ENCODE measurements at places on chromosomes 6 and 20. TPM values are rescaled to one million over a fixed set of nuclear protein-coding genes. Genes with fewer than 3 reads are reported as not detected.

DNA sequence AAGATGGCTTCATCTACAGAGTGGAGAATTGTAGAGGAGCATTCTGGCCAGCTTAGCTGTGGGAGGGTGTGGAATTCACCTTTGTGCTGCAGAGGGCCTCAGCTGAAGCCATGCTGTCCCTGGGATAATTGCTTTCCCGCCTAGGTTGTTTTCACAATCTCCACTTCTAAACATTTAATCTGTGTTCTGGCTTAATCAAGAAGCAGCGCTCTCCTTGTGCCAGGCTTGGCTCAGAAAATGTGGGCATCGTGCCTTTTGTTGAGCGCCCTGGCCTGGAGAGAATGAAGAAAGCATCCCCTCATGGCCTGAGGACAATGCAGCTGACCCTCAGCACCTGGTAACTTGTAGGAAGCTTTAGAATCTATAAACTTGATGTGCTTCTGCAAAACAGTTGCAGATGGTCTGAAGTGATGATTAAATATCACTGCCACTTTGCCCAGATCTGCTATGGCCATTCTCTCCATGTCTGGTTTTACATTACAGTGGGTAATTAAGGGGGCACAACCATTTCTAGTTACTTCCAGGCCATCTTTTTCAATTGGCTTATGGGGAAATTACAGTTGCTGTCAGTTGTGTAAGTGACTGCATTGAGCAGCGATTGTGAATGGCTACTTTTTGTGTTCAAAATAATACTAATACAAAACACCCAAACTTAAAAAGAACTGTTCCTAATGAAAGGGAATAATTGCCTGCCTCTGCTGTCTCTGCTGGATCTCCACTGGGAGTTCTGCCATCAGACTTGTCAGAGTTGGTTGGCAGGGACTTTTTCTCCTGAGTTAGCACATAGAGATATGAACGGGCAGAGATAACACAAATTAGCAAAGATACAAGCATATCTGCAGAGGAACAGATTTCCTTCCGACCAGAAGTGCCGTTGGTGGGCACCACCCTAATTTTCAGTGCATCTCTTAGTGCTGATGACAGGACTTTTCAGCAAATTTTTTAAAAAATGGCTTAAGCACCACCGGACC, 18.4 kb downstream of the CTNNBL1 start:
- no peaks in the 10 kb centered on the region for H3K36me3 ChIP-seq
- H3K4me3 ChIP-seq = no peak overlapping the region
- DNase-seq = no peak
- H3K27me3 ChIP-seq = no peaks in the 10 kb centered on the region
- no peak overlapping the region for H3K27ac ChIP-seq

GRCh38 chr6:119339941-119340456, 9.6 kb downstream of the MAN1A1 start:
- H3K4me3 ChIP-seq = no peak overlapping the region
- H3K27me3 ChIP-seq = no peaks in the 10 kb centered on the region
- H3K27ac ChIP-seq = no peak overlapping the region
- peaks cover 37% of the 10 kb centered on the region for H3K4me1 ChIP-seq

DNA sequence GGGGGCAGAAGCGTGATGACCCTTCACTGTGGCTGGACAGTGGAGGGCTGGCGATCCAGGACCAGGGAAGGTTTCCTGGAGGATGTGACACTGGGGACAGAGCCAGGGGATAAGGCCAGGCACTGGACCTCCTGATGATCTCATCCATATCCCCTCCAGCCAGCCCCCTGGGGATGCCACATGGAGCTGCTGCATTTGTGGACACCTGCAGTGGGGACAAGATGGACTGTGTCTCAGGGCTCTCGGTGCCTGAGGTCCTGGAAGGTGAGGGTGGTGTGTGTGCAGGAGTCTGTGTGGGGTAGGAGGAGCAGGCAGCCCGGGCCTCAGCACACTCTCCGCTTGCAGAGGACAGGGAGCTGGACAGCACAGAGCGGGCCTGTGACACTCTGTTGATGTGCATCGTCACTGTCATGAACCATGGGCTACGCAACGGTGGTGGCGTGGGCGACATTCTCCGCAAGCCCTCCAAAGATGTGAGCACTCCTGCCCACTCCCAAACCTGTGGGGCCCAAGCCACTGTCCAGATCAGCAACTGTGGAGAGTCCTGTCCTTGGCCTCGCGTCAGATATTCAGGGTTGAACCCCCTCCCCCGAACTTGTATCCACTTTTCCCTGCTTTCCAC, 19.9 kb downstream of the UQCC2 start:
- H3K36me3 ChIP-seq = peaks cover 95% of the 10 kb centered on the region
- no peak overlapping the region for H3K4me3 ChIP-seq
- no peak for DNase-seq
- no peak overlapping the region for H3K27ac ChIP-seq
- no peaks in the 10 kb centered on the region for H3K27me3 ChIP-seq

- H3K4me3 ChIP-seq = no peak overlapping the region
- no peaks in the 10 kb centered on the region for H3K27me3 ChIP-seq
- no peak for DNase-seq
- H3K4me1 ChIP-seq = no peaks in the 10 kb centered on the region
These were observed 37.7 kb downstream of the INSM1 start for GRCh38 chr20:20405623-20406022.

DNA sequence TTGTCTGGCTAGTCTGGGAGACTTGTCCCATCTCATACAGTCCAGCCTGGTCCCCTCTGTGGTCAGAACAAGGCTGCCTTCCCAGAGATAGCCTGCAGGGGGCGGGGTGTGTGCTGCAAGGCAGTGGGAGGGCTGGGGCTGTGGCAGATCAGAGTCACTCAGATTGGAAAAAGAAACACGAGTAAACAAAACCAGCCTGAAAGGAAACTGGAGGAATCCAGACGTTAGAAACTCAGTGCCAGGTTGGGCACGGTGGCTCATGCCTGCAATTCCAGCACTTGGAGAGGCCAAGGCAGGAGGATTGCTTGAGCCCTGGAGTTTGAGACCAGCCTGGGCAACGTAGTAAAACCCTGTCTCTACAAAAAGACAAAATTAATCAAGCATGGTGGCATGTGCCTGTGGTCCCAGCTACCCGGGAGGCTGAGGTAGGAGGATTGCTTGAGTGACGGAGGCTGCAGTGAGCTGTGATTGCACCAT, 20.2 kb downstream of the LEMD2 start:
- DNase-seq = peak; percentile 86
- no peak overlapping the region for H3K4me3 ChIP-seq
- H3K4me1 ChIP-seq = peaks cover 47% of the 10 kb centered on the region
- H3K36me3 ChIP-seq = peaks cover 17% of the 10 kb centered on the region

GRCh38 chr6:166162599-166163342, 4.9 kb downstream of the TBXT start:
- peaks cover 60% of the 10 kb centered on the region for H3K27me3 ChIP-seq
- no peak overlapping the region for H3K4me3 ChIP-seq
- no peaks in the 10 kb centered on the region for H3K36me3 ChIP-seq

- no peaks in the 10 kb centered on the region for H3K27me3 ChIP-seq
- DNase-seq = no peak
- peaks cover 7% of the 10 kb centered on the region for H3K4me1 ChIP-seq
- no peak overlapping the region for H3K27ac ChIP-seq
- no peak overlapping the region for H3K4me3 ChIP-seq
- no peaks in the 10 kb centered on the region for H3K36me3 ChIP-seq
These were observed 122.0 kb upstream of the ARID1B start for GRCh38 chr6:156654919-156655918.

DNA sequence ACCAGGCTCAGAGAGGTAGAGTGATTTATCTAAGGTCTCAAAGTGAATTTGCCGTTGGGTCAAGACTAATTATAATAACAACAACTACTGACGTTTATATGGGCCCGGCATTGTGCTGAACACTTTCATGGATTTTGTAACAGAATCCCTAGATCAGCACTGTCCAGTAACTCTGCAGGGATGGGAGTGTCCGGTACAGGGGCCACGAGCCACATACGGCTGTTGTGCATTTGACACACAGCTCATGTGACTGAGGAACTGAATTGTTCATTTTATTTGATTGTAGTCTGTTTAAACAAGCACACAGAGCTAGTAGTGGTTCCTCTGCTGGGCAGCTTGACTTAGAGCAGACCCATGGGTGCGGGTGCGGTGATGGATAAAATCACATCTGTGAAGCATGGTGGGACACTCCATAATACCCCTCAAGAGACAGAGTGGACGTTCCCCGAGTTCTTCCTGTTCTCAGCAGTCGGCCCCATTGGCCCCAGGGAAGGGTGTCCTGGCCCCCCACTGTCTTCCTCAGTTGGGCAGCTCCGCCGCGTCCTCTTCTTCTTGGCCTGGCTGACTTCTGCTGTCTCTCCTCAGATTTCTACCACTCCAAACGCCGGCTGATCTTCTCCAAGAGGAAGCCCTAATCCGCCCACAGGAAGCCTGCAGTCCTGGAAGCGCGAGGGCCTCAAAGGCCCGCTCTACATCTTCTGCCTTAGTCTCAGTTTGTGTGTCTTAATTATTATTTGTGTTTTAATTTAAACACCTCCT, 6.8 kb downstream of the CDKN1A start:
- H3K27me3 ChIP-seq = no peaks in the 10 kb centered on the region
- no peak for DNase-seq
- no peak overlapping the region for H3K27ac ChIP-seq
- no peak overlapping the region for H3K4me3 ChIP-seq
- peaks cover 60% of the 10 kb centered on the region for H3K4me1 ChIP-seq

DNA sequence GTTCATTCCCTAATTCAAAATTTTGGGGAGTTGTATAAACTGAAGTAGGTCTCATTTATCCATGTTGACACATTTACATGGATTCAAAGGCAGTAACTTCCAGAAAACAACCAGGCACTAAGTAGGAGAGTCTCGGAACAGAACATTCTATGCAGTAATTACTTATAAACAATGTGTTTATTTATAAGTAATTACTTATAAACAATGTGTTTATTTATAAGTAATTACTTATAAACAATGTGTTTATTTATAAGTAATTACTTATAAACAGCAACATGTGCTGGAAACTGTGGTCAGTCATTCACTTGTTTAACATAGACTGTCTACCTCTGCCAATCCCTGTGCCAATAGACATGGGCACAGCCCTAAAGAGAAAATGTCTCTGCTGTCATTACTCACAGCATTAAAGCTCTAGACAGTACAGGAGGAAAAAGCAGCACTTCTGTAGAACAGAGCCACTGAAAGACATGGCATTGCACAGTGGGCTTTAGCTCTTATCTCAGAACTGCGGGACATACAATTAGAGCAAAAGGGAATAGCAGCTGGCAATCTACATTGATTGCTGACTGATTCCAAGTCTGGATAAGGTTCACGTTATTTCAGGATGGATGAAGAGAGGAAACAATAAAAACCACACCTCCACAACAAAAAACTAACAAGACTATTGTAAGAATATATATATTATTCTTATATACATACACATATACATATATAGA, 188.2 kb downstream of the WDR27 start:
- no peak for DNase-seq
- no peaks in the 10 kb centered on the region for H3K36me3 ChIP-seq
- no peak overlapping the region for H3K4me3 ChIP-seq
- no peaks in the 10 kb centered on the region for H3K4me1 ChIP-seq
- H3K27me3 ChIP-seq = no peaks in the 10 kb centered on the region

- no peak overlapping the region for H3K4me3 ChIP-seq
- no peaks in the 10 kb centered on the region for H3K36me3 ChIP-seq
- DNase-seq = no peak
- H3K27me3 ChIP-seq = no peaks in the 10 kb centered on the region
- H3K4me1 ChIP-seq = no peaks in the 10 kb centered on the region
These were observed 221.2 kb downstream of the SLC24A3 start for GRCh38 chr20:19433371-19434350.

DNA sequence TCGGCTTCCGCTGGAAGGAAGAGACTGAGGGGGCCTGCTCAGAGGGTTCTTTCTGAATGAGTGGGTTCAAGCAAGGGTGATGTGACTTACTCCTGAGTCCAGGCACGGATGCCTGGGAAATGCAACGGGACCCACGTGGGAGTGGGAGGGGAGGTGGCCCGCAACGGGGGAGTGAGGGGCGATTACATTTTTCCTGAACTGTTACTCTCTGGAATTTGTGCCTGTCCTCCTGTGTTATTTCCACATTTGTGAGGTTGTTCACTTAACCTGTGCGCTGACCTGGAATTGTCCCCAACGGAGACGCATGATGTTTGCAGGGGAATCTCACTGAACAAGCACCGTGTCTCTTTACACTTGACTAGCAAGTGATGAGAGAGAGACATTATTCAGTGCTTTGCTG, 209.4 kb downstream of the CDH4 start:
- no peaks in the 10 kb centered on the region for H3K4me1 ChIP-seq
- no peaks in the 10 kb centered on the region for H3K36me3 ChIP-seq
- no peak overlapping the region for H3K4me3 ChIP-seq
- no peak for DNase-seq
- H3K27ac ChIP-seq = no peak overlapping the region

GRCh38 chr6:136083540-136083939, 166.6 kb downstream of the MTFR2 start:
- H3K36me3 ChIP-seq = no peaks in the 10 kb centered on the region
- H3K27ac ChIP-seq = no peak overlapping the region
- H3K4me1 ChIP-seq = no peaks in the 10 kb centered on the region
- H3K27me3 ChIP-seq = no peaks in the 10 kb centered on the region
- H3K4me3 ChIP-seq = no peak overlapping the region
- no peak for DNase-seq

DNA sequence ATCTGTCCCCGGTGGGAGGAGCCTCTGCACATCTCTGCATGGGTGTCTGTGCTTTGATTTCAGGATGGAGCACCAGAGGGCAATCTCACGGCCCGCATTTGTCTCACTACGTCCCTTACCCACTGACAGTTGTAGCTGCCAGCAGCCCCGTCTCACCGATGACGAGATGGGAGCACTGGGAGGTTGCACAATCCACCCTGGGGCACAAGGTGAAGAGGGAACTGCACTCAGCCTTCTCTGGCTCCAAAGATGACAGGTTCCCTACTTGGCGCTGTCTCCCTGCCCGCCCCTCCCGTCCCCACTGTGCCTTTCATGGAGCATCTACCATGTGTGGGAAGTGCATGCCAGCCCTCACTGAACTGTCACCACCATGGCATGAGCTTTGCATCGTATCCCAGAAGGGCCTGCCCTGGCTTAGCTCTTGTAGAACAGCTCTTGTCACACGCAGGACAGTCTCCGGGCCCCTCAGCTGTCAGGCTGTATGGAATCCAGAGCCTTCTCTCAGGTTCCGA, 99.9 kb upstream of the PMEPA1 start:
- H3K4me1 ChIP-seq = peaks cover 14% of the 10 kb centered on the region
- no peak overlapping the region for H3K27ac ChIP-seq
- H3K36me3 ChIP-seq = no peaks in the 10 kb centered on the region
- DNase-seq = no peak
- H3K4me3 ChIP-seq = no peak overlapping the region

DNA sequence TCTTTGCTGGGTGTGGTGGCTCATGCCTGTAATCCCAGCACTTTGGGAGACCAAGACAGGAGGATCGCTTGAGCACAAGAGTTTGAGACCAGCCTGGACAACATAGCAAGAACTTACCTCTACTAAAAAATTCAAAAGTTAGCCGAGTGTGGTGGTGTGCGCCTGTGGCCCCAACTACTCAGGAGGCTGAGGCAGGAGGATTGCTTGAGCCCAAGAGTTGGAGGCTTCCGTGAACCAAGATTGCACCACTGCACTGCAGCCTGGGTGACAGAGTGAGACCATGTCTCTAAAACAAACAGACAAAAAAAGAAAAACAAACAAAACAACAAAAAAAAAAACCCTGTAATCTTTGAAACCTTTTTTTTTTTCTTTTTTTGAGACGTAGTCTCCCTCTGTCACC, 67.5 kb downstream of the CAP2 start:
- DNase-seq = no peak
- H3K36me3 ChIP-seq = no peaks in the 10 kb centered on the region
- H3K4me1 ChIP-seq = no peaks in the 10 kb centered on the region
- no peak overlapping the region for H3K27ac ChIP-seq
- no peak overlapping the region for H3K4me3 ChIP-seq

Gene NMBR
- 0.72 TPM for total RNA-seq

Gene CRIP3
- total RNA-seq = 3.4 TPM

Gene HCK
- total RNA-seq = 7.6 TPM

Gene NKAPL
- 0.47 TPM for total RNA-seq

Gene GABRR1
- not detected for total RNA-seq

Measured in suprapubic skin (tissue), 4 donors.